ENCODE measurements at places on chromosomes 6 and 20.
A peak's percentile ranks its signal among the peaks of the same experiment; 100 is the strongest.

DNA sequence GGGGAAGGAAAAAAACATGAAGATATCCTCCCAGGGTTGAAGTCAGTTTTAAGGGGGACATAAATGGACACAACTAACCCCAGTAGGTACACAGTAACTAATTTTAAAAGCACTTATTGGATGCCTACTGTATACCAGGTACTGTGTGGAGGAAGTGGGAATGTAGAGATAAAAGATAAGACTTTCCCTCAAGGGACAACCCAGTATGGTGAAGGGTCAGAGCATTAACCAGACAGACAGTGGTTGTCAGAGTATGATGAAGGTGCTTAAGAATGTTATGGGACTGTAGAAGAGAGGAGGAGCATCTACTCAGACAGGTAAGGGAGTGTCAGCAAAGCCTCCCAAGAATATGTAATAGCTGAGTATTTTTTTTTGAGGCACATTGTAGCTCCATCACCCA, 906 bp downstream of the ABCF1 start:
- DNase-seq = no peak

- DNase-seq = no peak
Observed at GRCh38 chr6:20876561-20876960, 342.3 kb downstream of the CDKAL1 start.

GRCh38 chr20:53735536-53736050, 142.0 kb upstream of the ZNF217 start:
- peak; percentile 69 for DNase-seq

GRCh38 chr6:137900815-137901214, 33.8 kb downstream of the TNFAIP3 start:
- no peak for DNase-seq

GRCh38 chr6:151822252-151823111, 15.0 kb downstream of the ESR1 start:
- no peak for DNase-seq

- DNase-seq = no peak
Observed at GRCh38 chr6:93828553-93828952, 409.2 kb upstream of the EPHA7 start.

DNA sequence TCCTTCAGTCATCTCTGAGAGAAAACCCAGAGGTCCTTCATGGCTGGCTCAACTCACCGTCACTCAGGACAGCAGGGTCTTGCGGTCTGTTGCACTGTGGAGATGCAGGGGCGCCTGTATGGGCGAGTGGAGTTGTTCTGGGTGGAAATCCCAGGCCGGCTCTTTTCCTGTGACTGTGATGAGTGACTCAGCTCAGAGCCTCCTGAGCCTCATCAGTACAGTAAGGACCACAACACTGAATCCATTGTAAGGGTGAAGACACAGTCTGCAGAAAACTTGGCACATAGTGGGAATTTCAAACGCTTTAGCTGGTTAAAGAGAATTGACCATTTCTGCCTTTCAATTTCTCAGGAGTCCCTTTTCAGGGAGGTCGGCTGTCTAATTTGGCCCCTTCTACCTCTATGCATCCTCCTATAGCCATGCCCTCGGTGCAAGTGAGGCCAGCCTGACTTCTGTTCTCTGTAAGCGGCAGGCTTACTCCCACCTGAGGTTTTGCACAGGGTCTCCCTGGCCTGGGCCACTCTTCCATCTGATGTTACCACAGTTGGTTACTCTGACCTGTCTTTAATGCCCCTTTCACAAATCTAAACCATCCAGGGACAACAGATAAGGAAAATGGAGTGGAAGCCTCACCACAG, 35.5 kb upstream of the TBXT start:
- DNase-seq = no peak

DNA sequence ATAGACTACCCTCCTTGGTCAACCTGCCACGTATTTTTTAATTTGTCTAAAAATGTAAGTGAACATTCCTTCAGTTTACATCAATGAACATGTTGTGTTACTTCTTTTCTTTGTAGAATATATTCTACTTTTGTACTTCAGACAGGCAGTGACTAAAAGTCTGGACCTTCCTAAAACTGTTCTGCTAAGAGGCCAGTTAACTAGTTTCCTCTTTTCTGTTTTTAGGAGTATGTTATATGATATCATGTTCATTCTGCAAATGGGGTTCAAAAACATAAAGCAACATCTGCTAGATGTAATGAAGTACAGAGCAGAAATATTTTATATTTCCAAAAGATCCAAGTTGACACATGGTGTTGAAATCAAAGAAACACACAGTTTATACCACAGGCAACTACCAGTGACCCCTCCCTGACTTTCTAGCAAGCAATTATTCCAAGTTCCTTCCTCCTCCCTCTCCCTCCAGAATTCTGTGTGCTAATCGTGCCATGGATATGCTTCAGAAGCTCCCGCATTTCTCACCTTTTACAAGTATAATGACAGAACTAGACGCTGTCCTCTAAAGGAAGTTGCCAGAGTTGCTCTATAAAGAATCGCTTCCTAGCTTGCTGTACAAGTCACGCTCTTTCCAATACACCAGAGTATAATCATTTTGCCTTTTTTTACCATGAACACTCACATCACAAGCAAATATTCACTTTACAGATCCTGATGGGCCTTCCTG, 64.7 kb downstream of the ARHGAP18 start:
- DNase-seq = no peak

GRCh38 chr20:58888521-58889333, 36.2 kb downstream of the GNAS start:
- no peak for DNase-seq

DNA sequence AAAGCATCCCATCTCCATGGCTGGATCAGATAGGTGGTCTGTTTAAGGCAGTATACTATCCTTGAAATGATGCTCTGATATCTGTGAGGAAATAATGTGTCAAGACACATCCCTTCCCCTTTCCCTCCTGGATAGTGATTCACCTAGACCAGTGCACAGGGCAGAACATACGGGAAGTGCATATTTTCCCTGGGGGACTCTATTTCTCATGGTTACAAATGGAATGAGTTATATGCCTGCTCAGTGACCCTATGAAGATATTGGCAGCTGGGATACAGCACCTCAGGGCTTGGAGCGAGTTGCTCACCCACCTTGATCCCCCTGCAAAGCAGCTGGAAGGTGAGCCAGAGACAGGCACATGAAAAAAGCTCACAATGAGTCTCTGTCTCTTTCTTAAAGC, 67.5 kb upstream of the PRL start:
- DNase-seq = no peak

GRCh38 chr6:128233531-128233930, 286.9 kb downstream of the PTPRK start:
- DNase-seq = no peak

- DNase-seq = peak; percentile 9
Observed at GRCh38 chr6:143596866-143597265, 80.9 kb upstream of the PHACTR2 start.

- no peak for DNase-seq
Observed at GRCh38 chr6:158311193-158311592, 1.1 kb upstream of the TULP4 start.
